ENCODE measurements at places on chromosomes 7 and 10. TPM values are rescaled to one million over a fixed set of nuclear protein-coding genes. Genes with fewer than 3 reads are reported as not detected.

Gene SEPTIN7
- 363 TPM for total RNA-seq

Gene HOXA5
- 10.4 TPM for total RNA-seq

Gene C1QL3
- total RNA-seq = not detected

Gene AKR1C4
- not detected for total RNA-seq

Gene PON1
- total RNA-seq = 0.84 TPM

Gene LAMB1
- 106 TPM for total RNA-seq

Gene CYP2E1
- 0.03 TPM for total RNA-seq

Gene COL28A1
- 0.02 TPM for total RNA-seq

Gene BTBD16
- not detected for total RNA-seq

Gene DENND2A
- total RNA-seq = 9.2 TPM

Gene FXYD4
- not detected for total RNA-seq

Gene LIPK
- total RNA-seq = not detected

Data from SJCRH30 (cell line).